ENCODE measurements at places on chromosomes 12 and 14. TPM values are rescaled to one million over a fixed set of nuclear protein-coding genes. Genes with fewer than 3 reads are reported as not detected.

The ABCD2 gene
- 6.7 TPM for total RNA-seq

The EMP1 gene
- total RNA-seq, result 281 TPM

The ANKRD33 gene
- total RNA-seq, result not detected

The PRKCH gene
- 22.7 TPM for total RNA-seq

DNA sequence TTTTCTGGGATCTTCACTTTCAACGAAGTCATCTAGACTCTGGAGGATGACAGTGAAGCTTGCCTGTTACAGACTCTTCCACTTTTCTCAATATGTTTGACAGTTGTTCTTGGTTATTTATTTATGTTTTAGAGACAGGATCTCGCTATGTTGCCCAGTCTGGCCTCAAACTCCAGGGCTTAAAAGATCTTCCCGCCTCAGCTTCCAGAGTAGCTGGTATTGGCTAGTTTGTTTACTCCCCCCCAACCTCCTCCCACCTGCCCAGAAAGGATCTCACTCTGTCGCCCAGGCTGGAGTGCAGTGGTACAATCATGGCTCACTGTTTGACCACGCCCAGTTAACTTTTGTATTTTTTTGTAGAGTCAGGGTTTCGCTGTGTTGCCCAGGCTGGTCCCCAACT lies 3.3 kb downstream of the SPATS2 start:
- DNase-seq, result no peak

DNA sequence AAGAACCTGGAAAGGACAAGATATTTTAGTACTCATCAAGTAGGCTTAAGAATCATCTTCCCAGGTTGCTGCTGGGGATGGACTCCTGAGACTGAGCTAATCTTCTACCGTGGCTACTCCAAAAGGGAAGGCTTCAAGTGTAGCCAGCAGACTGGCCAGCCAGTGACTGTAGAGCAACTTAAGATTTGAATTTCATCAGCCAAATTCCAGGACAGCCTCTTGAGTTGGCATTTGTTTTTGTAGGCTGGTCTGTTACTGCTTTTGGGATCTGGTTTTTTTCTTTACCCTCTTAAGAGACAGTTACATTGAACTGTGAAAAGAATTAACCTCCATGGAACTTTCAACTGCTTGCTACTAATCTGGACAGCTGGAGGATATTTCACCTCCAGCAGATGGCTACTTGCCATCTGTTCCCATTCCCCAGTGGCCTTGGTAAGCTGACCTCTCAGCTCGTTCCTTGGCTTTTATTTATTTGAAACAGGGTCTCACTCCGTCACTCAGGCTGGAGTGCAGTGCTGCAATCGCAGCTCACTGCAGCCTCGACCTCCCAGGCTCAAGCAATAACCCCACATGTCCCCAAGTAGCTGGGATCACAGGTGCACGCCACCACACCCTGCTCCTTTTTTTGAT lies 20.7 kb downstream of the VTI1B start:
- DNase-seq, result no peak

- no peak for DNase-seq
Measured at GRCh38 chr14:76323331-76324050, 52.4 kb upstream of the ESRRB start.

- DNase-seq, result no peak
Measured at GRCh38 chr14:68939181-68939892, 39.8 kb downstream of the ACTN1 start.

DNA sequence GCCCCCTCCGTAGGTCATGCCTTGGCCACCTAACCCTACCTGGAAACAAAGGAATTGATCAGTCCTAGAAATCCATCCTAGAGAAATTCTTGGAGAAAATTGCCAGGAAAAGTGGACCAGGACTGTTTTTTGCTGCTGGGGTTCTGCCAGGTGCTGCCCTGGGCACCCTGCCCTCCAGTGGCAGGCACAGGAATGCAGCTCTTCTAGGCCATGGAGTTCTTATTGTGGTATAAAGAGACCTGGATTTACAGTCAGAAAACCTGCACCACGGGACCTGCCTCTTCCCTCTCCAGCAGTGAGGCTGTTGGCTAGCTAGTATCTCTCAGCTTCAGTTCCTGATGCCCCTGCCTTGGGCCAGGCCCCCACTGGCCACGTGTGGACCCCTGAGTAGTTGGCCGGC lies 59.7 kb downstream of the SLC24A4 start:
- no peak for DNase-seq

- no peak for DNase-seq
Measured at GRCh38 chr12:116916714-116917114, 6.0 kb downstream of the FBXW8 start.

GRCh38 chr12:52191841-52192791 lies at the start of gene KRT80:
Gene KRT80, minus strand, starts transcription at chr12:52192014. Its CDS starts 112 bp downstream, at chr12:52191902.
- DNase-seq, result peak; percentile 88

GRCh38 chr14:99534863-99535262 lies 53.7 kb downstream of the CCNK start:
- peak; percentile 75 for DNase-seq

DNA sequence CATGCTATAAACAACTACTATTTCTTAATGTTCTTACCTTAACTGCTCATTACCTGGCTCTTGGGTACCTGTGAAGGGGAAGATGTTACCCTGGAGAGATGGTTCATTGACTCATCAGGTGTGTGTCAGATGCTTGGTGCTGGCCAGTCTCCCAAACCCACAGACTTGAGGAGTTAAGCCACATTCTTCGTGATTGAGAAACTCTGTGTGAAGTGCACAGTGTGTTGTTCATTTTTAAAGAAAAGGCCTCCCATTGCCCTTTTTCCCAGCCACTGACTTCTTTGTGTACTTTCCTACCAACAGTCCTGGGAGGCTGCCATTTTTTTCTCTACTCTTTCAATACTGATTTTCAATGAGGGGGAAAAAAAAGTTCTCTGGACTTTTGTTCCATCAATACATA lies 3.2 kb downstream of the MGST1 start:
- no peak for DNase-seq

GRCh38 chr12:9880532-9881078 lies 684 bp upstream of the KLRF2 start:
- DNase-seq, result no peak
